Activated gamma-delta T cell (primary cell): ENCODE measurements at places on chromosomes 12 and 14.
A peak's percentile ranks its signal among the peaks of the same experiment; 100 is the strongest.

DNA sequence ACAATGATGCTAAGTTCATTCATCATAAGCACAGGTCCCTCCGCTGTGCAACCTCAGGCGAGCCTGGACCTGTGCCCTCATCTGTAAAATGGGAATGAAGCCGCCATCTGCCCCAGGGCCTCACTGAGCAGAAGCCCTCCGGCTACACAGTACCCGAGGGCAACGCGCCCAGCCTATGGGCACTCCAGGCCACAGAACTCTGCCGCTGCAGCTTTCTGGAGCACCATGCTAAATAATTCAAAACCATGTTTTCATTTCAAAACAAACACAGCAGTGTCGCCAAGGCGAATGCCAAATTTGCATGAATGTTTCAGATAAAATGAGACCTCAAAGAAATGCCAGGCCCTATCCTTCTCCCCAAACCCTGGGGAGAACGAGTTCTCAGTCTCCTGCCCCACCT lies 4.0 kb downstream of the NCOR2 start:
- no peak for DNase-seq

DNA sequence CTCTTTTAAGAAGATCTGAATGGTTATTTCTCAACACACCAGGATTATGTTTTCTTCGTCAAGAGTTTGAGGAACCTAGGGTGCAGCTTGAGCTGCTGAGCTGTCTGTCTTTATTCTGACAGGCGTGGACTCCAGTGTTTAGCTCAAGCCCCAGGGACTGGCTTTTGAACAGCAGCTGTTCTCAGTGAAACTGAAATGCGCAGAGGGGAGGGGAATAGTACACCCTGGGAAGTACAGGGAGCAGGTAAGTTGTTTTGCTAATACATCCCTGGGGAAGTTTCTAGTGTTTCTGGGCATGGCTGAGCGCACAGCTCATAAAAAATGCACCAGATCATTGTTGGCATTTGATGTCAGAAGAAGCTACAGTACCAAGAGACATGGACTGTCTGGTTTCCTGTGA lies 659.8 kb downstream of the DIO2 start:
- no peak for DNase-seq

DNA sequence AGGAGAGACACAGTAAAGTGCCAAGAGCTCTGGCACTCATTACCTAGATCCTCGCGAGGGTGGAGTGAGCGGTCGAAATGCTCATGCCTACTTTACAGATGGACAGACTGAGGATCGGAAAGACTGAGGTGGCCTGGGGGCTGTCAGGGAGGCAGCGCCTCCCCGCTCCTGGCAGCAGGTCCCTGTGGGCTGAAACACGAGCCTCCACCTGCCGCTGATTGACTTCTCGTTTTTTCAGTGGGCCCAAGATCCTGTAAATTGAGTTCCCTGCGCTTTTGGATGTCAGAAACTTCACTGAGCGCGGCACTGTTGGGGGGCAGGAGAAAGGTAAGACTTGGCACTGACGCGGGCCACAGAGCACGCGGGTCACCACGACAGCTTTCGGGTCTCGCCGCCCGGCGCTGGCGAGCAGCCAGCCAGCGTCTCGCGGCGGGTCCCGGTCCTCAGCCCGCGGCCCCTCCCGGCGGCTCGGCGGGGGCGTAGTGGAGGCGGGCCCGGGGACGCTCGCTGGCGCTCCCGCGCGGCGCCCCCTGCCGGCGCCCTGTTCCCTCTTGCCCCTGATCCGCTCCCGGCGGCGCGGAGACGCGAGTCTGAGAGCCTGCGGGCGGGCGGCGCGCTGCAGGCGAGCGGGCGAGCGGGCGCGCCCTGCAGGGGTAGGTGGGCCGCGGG lies 552 bp upstream of the SCN8A start:
- peak; percentile 52 for DNase-seq

DNA sequence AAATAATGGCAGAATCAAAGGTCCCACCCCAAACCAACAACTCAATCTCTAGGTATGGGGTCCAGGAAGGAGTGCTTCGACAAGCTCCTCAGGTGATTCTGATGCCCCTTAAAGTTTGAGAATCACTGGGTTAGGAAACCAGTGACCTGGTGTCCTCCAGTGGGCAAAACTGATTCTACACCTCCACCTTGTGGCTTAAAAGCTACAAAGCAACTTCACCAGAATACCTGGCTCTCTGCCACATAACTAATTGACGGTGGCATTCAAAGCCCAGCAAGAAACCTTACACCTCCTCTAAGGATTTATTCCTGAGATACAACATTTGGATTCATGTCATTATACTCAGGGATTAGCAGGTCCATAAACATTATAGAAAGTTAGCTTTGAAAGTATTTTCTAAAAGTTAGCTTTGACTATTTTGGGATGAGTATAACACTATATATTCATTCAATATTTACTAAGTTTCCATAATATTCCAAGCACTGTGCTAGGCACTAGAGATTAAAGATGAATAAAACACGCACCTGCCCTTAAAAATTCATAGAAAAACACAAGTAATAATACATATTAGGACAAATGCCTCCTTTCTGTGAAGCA lies 45.4 kb downstream of the DCAF5 start:
- DNase-seq = no peak

GRCh38 chr12:56637621-56638020 lies 7.5 kb upstream of the BAZ2A start:
- no peak for DNase-seq

GRCh38 chr14:59283361-59283760 lies 94.9 kb downstream of the DAAM1 start:
- no peak for DNase-seq

GRCh38 chr12:131909081-131909751 lies 14.8 kb downstream of the ULK1 start:
- no peak for DNase-seq

DNA sequence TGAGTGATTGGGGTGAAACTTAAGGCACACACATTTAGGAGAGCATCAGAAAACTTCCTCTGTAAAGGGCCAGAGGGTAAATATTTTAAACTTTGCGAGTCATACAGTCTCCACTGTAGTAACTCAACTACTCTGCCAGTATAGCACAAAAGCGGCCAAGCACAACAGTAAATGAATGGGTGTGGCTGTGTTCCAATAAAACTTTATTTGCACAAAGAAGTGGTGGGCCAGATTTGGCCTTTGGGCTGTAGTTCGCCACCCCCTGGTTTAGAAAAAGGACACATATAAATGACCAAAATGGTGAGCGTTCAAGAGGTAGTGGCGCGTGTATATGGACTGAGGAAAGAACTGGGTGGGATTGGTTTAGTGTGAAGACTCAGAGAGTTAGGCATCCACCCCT lies 109.9 kb downstream of the CALM1 start:
- no peak for DNase-seq

DNA sequence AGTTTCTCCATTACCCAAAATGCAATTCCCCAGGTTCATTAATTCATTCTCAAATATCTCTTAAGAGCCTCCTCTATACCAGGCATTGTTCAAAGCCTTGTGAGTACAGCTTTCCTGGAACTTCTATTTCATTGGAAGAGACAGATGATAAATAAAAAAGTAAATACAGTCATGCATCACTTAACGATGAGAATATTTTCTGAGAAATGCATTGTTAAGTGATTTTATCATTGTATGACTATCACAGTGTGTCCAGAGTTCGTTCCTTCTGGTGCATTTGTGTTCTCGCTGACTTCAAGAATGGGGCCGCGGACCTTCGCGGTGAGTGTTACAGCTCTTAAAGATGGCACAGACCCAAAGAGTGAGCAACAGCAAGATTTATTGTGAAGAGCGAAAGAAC lies 66.0 kb downstream of the ANO4 start:
- DNase-seq = no peak

DNA sequence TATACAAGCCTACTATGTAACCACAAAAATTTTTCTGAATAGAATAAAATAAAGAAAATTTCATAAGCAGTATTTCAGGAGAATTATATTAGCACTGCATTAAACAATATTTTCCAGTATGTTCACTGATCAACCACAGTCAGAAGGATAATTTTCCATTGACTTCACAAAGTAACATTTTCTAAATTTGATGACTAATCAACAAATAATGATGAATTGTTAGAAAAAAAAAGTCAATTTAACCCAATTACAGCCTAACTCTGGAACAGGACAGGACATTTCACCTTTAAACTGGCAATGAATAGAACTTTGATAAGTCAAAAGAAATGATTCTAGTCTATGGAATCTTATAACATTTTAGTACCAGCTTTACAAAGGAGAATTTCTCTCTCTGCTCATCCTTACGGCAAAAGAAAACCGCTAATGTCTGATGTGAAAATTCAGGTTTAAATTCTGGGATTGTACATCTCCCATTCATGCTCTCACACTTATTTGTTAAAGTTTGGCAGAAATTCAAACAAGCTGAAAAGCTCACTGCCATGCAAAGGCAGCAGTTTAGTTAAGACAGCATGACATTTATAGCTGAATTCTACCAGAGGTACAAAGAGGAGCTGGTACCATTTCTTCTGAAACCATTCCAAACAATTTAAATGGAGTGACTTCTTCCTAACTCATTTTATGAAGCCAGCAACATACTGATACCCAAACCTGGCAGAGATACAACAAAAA lies 84.5 kb downstream of the MDGA2 start:
- DNase-seq = no peak

DNA sequence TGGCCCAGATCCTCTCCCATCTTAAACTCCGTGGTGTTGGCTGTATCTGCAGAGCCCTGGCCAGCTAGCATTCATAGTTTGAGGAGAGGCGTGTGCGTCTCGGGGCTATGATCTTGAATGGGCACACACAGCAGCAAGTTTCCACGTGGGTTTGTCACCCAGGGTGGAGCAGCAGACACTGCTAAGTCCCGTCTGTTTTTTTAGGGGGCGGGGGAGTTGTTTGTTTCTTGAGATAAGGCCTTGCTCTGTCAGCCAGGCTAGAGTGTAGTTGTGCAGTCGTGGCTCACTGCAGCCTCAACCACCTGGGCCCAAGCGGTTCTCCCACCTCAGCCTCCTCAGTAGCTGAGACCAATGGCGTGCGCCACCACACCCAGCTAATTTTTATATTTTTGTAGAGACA lies 20.1 kb upstream of the TEX22 start:
- no peak for DNase-seq

DNA sequence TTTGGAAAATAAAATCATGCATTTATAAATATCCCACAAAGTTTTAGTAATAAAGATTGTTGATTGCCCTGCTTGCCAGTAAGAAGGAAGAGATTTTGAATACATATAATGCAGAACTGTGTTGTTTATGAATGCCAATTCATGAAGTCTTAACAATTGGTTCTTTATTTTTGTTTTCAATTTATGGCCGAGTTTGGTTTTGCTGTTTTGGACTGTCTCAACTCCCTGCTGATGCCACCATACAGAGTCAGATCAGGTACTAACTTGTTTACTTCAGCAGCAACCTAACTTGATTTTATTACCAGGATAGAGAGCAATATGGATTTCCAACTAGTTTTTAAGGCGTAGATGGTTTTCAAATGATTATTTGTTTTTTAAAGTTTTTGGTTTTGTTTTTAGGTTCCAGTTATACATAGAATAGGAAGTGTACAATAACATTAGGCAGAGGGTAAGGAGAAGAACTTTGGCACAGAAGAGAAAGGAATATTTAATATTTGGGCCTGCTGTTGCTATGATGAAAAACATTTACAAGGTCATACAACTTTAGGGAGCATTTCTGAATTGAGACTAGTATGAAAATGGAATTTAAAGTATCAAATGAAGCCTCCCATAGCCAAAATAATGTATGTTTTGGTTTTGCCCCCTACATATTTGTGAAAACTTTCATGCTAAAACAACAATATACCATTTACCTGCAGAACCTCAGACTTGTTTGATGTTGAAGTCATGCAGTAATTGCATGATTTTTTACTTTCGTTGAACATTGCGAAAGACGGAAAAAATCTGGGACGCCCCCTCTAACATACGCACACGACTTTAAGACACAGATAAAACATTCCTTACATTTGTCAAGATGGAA lies 904 bp upstream of the FAM177A1 start:
- no peak for DNase-seq

- no peak for DNase-seq
Observed at GRCh38 chr14:20327005-20327869, 5.8 kb downstream of the CCNB1IP1 start.

- DNase-seq = no peak
Observed at GRCh38 chr12:60349232-60349978, 753.6 kb downstream of the SLC16A7 start.

- DNase-seq = no peak
Observed at GRCh38 chr12:51419425-51420193, 5.0 kb upstream of the SLC4A8 start.

DNA sequence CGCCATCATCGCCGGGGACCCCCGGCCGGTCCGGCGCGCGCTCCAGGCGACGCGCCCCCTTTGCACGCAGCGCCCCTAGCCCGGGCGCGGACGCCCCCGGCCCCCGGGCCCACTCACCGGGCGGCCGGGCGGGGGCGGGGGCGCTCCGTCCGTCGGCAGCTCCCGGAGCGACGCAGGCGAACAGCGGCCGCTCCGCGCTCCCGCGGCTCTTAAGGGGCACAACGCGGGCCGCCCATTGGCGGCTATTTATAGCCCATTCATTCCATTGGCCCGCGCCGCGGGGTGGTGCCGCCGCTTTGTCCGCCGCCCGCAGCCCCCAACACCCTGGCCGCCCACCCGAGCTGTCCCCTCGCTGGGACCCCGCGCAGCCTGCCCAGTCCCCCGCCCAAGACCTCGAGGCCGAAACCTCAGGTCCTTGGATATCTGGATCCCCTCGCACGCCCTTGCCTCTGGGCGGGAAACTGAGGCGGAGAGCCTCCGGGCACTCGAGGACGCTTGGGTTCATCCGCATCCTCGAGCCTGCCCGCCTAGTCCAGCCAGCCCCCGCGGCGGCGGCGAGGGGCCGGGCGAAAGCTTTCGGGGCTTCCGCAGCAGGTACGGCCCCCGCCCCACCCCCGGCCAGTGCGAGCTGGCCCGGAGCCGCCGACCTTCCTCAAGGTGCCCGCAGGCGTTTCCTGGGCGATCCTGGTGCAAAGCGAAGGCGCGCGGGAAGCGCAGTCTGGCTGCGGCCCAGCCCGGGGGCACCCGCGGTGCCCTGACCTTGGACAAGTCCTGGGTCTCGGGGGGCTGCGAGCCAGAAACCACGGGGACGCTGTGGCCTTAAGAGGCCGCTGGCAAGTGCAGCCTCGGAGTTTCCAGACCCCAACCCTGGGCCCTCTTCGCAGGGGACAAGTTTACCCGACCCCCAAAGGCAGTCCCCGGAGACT lies at the start of gene CKB:
Gene CKB, minus strand, starts transcription at position 182 of the 926 bp plus-strand sequence. CDS start 337 bp downstream, outside the sequence.
- DNase-seq = no peak

- DNase-seq = no peak
Observed at GRCh38 chr14:64758691-64759554, 54.7 kb downstream of the PLEKHG3 start.

- no peak for DNase-seq
Observed at GRCh38 chr14:78598046-78598920, 428.1 kb downstream of the NRXN3 start.

DNA sequence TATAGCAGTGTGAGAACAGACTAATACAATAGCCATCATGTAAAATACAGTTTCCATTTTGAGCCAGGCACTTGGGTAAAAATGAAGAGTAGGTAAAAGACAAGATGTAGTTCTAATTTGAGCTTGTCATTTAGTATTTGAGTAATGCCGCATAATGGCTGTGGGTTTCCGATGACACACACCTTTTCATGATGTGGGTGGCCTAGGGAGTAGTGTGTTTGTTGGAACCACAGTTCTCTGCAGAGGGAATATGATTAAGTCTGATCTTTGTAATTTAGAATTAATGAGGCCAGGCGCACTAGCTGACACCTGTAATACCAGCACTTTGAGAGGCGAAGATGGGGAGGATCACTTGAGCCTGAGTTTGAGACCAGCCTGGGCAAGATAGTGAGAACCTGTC lies 61.8 kb downstream of the RCOR1 start:
- no peak for DNase-seq

- DNase-seq = no peak
Observed at GRCh38 chr14:26811756-26812305, 214.0 kb upstream of the NOVA1 start.

GRCh38 chr12:106682594-106683234 lies 91.8 kb upstream of the RIC8B start:
- no peak for DNase-seq
